Effector memory CD8-positive, alpha-beta T cell (primary cell): ENCODE measurements at places on chromosomes 11 and 22.

- no peaks in the 10 kb centered on the region for H3K36me3 ChIP-seq
- DNase-seq, result no peak
- no peaks in the 10 kb centered on the region for H3K4me1 ChIP-seq
- H3K27me3 ChIP-seq, result no peaks in the 10 kb centered on the region
Measured at GRCh38 chr11:56558574-56558973, 15.5 kb upstream of the OR5M11 start.

DNA sequence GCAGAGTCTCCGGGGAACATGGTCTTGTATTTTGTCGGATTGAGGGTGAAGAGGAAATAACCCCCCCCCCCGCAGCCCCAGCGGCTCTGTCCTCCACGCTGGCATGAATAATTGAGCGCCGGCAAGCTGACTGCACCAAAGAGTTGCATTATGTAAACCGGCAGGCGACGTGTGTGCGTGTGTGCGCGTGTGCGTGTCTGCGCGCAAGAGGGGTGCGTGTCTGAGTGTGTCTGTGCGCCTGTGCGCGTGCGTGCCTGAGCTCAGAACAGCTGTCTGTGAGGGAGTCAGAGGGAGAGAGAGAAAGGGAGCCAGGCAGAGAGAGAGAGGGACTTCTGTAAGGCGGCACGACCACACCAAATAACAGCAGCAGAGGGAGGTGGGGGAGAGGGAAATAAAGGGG, 94.4 kb downstream of the SCN3B start:
- H3K27ac ChIP-seq, result no peak overlapping the region
- H3K4me3 ChIP-seq, result no peak overlapping the region
- peaks cover 10% of the 10 kb centered on the region for H3K4me1 ChIP-seq
- no peaks in the 10 kb centered on the region for H3K36me3 ChIP-seq
- DNase-seq, result no peak

DNA sequence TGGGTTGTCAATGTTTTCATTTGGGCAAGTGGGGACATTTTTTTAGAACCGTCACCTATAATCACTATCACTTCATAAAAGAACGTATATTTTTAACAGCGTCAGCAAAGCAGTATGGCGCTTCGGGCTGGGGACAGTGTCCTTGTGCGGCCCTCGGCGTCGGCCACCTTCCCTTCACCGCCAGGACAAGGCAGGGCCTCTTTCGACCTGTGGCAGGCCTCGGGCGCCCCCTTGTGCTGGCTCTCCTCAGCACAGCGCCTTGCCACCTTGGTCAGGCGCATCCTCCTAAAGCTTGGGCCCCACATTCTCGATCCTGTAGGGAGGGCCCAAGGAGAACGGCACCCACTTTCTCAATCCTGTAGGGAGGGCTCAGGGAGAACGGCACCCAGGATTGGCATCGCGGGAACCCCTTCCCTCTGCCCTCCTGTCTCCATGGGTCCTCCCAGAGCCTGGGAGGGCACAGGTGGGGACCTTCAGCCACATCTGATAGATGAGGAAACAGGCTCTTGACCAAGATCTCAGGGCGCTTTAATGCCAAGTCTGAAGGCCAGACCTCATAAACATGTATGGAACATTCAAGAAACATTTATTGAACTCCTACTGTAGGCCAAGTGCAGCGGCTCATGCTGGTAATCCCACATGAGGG, 11.5 kb upstream of the FADD start:
- H3K36me3 ChIP-seq, result no peaks in the 10 kb centered on the region
- H3K27me3 ChIP-seq, result peaks cover 4% of the 10 kb centered on the region
- DNase-seq, result peak; percentile 30
- no peak overlapping the region for H3K27ac ChIP-seq
- H3K4me3 ChIP-seq, result no peak overlapping the region
- H3K4me1 ChIP-seq, result no peaks in the 10 kb centered on the region

DNA sequence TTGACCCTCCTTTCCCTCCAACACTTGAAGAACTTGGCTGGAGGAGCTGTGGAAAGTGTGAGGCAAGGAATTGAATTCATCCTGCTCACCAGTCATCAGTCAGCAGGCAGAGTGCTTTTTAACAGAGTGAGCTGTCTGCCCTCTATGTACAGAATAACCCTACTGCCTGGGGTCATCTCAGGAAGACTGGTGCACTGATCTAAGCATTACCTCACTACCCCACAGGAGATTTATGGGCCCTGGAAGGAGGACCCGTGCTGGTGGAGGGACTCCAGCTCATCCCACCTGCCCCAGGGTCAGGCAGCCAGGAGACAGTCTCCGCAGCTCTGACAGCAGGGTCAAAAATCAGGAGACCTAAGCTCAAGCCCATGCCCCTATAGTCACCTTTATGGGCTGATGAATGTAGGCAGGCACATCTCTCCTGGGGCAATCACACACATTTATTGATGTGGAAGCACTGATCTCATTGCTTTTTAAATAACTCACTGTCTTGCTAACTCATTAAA, 270.8 kb upstream of the SESN3 start:
- H3K4me1 ChIP-seq, result no peaks in the 10 kb centered on the region
- no peaks in the 10 kb centered on the region for H3K36me3 ChIP-seq
- peaks cover 40% of the 10 kb centered on the region for H3K27me3 ChIP-seq

GRCh38 chr11:14370496-14370895, 11.5 kb upstream of the RRAS2 start:
- no peak overlapping the region for H3K27ac ChIP-seq
- DNase-seq, result no peak
- peaks cover 5% of the 10 kb centered on the region for H3K27me3 ChIP-seq
- no peak overlapping the region for H3K4me3 ChIP-seq
- no peaks in the 10 kb centered on the region for H3K36me3 ChIP-seq

- H3K27ac ChIP-seq, result no peak overlapping the region
- H3K4me1 ChIP-seq, result peaks cover 73% of the 10 kb centered on the region
- DNase-seq, result no peak
- H3K4me3 ChIP-seq, result no peak overlapping the region
- H3K36me3 ChIP-seq, result peaks cover 12% of the 10 kb centered on the region
Measured at GRCh38 chr11:48037709-48038468, 57.5 kb downstream of the PTPRJ start.

DNA sequence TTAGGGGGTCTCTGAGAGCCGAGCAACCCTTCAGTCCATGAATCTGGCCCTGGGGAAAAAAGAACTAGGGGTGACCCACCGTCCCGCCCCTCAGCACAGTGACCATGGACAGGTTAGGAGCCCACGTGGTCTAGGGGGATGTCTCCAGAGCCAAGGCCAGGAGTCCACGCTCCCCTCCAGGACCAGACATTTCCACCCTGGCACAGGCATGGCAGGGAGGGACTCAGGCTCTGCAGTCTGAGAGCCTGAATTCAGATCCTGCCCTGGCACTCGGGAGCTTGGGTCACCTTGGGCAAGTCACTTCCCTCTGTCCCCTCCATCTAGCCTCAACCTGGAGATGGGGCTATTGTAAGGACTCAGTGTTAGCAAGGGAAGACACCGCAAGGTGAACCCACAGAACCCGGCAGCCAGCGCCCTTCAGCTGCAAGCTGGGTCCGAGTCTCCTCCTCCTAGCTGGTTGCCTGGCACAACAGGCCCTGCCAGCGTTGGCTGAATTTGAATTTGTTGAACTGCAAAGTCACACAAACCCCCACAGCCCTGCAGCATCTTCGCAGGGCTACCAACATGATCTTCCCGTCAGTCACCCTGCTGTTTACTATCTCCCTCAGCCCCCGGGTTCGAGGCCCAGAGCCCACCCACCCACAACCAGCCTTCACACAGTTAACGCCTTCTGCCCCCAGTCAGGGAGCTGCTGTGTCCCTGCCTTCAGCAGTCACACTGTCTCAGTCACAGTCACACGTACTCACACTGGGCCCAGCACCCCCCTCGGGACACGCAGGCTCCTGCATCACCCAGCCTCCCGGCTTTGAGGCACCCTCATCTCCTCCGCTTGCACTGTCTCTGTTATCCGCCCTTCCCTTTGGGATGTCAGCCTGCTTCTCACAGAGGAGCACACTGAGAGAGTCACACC, 603 bp upstream of the PDGFB start:
- no peaks in the 10 kb centered on the region for H3K27me3 ChIP-seq
- H3K4me1 ChIP-seq, result peaks cover 42% of the 10 kb centered on the region
- H3K27ac ChIP-seq, result peak overlapping the region; percentile 83
- peak overlapping the region; percentile 96 for H3K4me3 ChIP-seq
- DNase-seq, result no peak
- peaks cover 41% of the 10 kb centered on the region for H3K36me3 ChIP-seq

DNA sequence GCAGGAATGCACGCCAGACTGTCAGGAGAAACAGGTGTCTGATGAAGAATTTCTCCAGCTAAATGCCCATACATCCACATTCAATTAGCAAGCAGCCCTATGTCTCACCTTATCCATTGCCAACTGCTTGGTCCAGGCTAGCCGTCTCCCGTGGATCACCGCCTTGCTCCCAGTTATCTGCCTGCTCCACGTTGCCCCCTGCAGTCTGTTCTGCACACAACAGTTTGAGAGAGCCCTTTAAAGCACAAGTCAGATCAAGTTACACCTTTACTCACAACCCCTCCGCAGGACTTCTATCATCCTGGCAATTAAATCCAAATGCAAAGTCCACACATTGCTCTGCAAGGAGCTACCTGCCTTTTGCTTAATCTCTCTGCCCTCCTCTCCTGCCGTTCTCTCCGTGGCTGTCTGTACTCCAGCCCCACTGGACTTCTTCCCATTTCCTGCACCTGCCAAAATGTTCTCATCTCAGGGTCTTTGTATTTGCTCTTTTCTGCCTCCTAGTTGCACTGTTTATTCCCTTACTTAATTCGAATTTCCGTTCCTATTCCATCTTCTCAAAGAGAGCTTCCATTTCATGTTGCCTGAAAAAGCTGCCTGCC, 185.3 kb upstream of the LARGE1 start:
- peaks cover 11% of the 10 kb centered on the region for H3K27me3 ChIP-seq
- no peak overlapping the region for H3K4me3 ChIP-seq
- no peak for DNase-seq
- H3K27ac ChIP-seq, result no peak overlapping the region
- no peaks in the 10 kb centered on the region for H3K4me1 ChIP-seq

- no peak overlapping the region for H3K4me3 ChIP-seq
- no peaks in the 10 kb centered on the region for H3K36me3 ChIP-seq
- peaks cover 30% of the 10 kb centered on the region for H3K27me3 ChIP-seq
- peaks cover 6% of the 10 kb centered on the region for H3K4me1 ChIP-seq
Measured at GRCh38 chr11:11177156-11177808, 175.8 kb downstream of the CSNK2A3 start.

- no peak overlapping the region for H3K27ac ChIP-seq
- no peaks in the 10 kb centered on the region for H3K36me3 ChIP-seq
- no peak overlapping the region for H3K4me3 ChIP-seq
- DNase-seq, result no peak
- H3K4me1 ChIP-seq, result peaks cover 4% of the 10 kb centered on the region
Measured at GRCh38 chr11:102284008-102284407, 33.3 kb upstream of the BIRC3 start.

DNA sequence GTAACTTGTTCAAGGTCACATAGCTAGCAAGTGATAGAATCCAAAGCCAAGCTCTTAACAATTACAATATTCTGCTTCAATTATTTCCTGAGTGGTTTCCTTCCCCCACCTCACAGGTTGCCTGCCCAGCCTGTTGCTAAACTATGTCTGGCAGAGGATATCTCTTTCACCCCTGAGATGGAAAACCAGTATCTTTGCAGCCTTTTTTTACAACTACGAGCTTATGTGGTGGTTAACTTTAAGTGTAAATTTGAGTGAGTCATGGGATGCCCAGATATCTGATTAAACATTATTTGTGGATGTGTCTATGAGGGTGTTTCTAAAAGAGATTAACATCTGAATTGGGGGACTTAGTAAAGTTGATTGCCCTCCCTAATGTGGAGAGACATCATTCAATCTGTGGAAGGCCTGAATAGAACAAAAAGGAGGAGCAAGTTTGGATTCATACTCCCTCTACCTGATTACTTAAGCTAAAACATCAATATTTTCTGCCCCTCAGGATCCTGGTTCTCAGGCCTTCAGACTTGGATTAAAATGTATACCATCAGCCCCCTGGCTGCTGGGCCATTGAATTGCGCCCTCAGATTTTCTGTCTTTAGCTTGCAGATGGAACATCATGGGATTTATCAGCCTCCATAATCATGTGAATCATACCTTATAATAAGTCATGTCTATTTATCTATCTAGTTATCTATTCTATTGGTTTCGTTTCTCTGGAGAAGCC, 911.9 kb downstream of the METTL15 start:
- DNase-seq, result no peak
- peak overlapping the region; percentile 70 for H3K27ac ChIP-seq
- no peaks in the 10 kb centered on the region for H3K4me1 ChIP-seq
- H3K27me3 ChIP-seq, result no peaks in the 10 kb centered on the region

DNA sequence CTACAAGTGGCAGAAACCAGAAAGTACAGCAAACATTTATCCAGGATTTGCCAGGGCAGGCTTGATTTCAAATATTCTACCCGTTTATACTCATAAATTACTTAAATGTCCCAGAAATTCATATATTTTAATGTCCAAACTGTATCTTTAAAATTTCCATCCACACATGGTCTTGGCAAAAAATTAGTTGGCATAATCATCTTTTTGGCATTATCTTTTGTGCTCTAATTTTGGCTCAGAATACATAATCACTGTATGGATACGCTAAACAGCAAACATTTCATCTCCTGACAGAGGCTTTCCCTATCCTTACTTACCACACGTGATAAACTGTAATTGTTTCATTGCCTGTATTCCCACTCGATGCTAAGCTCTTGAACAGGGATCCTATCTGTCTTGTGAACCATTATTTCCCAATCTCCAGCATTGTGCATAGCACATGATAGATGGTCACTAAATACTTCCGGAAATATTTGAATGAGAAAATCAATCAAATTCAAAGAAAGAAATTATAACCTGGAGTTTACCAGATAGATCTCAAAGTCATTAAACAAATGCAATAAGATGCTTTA, 64.2 kb downstream of the CADM1 start:
- DNase-seq, result no peak
- H3K4me1 ChIP-seq, result no peaks in the 10 kb centered on the region
- no peak overlapping the region for H3K4me3 ChIP-seq

GRCh38 chr11:12599408-12600143, 74.6 kb upstream of the TEAD1 start:
- H3K27me3 ChIP-seq, result peaks cover 50% of the 10 kb centered on the region
- peak; percentile 12 for DNase-seq
- H3K27ac ChIP-seq, result no peak overlapping the region
- H3K4me3 ChIP-seq, result no peak overlapping the region
- peaks cover 7% of the 10 kb centered on the region for H3K4me1 ChIP-seq

- no peak for DNase-seq
- no peak overlapping the region for H3K4me3 ChIP-seq
- H3K4me1 ChIP-seq, result no peaks in the 10 kb centered on the region
- peaks cover 2% of the 10 kb centered on the region for H3K36me3 ChIP-seq
Measured at GRCh38 chr11:2436521-2437031, 7.7 kb downstream of the TRPM5 start.

GRCh38 chr11:112290493-112290850, 29.8 kb upstream of the PLET1 start:
- H3K4me1 ChIP-seq, result peaks cover 4% of the 10 kb centered on the region
- H3K36me3 ChIP-seq, result no peaks in the 10 kb centered on the region
- H3K27ac ChIP-seq, result no peak overlapping the region

DNA sequence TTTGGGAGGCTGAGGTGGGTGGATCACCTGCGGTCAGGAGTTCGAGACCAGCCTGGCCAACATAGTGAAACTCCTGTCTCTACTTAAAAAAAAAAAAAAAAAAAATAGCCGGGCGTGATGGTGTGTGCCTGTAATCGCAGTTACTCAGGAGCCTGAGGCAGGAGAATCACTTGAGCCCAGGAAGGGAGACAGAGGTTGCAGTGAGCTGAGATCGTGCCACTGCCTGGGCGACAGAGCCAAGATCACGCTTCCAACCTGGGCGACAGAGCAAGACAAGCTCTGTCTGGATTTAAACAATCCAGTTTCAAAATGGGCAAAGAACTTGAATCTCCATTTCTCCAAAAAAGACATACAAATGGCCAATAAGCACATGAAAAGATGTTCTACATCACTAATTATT, 12.5 kb downstream of the LMO2 start:
- H3K27me3 ChIP-seq, result peaks cover 96% of the 10 kb centered on the region
- H3K36me3 ChIP-seq, result no peaks in the 10 kb centered on the region
- H3K4me1 ChIP-seq, result no peaks in the 10 kb centered on the region
- no peak for DNase-seq
